Neural progenitor cell (in vitro differentiated cells): ENCODE measurements at places on chromosomes 7 and 10. TPM values are rescaled to one million over a fixed set of nuclear protein-coding genes. Genes with fewer than 3 reads are reported as not detected.

- no peak for DNase-seq
Observed at GRCh38 chr10:121792198-121792597, 135.6 kb downstream of the ATE1 start.

DNA sequence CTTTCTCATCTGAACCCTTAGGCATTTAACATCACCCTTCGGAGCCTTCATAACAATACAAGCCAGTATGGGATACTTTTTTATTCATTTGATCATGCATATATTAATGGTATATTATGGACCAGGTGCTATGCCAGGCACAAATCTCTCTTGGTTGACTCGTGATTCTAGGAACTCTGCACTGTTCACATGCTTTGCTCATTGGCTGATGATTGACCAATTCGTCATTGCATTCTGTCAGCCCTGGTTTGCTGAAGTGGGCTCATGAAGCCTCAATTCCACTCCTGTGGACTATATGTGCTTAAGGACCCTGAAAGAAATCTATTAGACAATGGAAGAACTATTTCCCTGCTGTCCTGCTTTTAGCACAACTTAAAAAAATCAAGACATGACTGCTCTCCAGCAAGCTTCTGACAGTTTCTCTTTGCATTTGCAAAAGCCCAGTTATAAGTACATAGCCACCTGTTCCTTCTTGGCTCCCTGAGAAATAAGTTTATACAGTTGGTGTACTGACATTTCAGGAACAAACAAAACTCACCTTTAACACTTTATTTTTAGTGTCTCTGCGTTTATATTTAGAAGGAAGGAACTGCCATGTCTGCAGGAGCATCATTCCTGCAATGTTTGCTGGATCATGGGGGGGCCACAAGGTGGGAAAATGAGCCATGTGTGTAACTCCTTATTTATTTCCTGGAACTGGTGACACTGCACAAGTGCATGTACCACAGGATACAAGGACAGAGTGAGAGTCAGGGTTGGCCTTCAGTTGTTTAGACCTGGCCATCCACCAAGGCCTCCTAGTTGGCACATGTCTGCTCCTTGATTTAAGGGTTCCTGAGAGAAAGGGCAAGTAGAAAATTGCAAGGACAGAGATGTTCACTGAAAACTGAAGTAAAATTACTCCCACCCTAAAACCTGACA lies 146.0 kb upstream of the NAMPT start:
- no peak for DNase-seq

DNA sequence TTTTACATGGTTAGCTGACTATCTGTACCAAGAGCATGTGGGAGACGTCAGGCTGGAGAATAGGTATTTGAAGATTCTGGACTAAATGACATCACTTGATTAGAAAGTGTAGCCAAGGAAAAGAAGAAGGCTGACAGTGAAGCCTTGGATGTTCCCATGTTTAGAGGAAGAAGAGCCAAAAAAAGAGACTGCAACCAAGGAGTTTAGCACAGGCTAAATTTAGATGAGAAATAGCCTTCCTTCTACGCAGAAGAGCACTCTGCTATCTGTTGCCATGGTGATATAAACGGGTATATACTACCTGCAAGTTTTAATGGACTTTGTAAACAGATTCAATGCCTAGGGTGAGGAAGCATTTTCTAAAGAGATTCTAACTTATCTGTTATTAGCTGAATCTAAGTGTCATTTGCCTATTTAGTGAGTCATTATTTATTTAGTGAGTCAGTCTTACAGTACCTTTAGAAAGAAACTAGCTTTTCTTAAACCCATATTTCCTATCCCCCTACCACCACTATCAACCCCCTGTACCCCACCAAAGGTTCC lies 69.8 kb downstream of the CDK6 start:
- DNase-seq: no peak

The VENTX gene
- total RNA-seq: 1.0 TPM in 1 of 2 replicates, not detected in the other

The NAT16 gene
- 0.28 TPM in 1 of 2 replicates, not detected in the other for total RNA-seq

DNA sequence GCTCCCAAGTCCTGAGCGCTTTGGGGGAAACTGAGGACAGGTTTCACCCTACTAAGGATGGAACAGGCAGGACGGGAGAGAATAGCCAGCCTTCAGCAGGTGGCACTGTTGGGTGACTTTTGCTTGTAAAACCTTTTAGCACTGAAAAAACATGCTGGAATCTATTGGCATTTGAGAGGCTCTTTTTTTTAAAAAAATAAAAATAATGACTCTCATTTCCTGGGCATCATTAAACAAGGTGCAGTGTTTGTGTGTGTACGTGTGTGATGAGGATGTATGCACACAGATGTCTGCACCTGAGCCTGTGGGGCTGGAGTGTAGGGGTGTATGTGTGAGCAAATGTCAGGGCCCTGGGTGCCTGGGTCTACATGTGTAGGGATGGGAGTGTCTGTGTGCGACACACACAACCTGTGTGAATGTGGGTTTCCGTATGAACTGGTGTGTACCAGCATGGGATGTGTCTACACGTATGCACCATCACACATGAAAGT lies 177.9 kb downstream of the RPS24 start:
- DNase-seq: peak; percentile 65

DNA sequence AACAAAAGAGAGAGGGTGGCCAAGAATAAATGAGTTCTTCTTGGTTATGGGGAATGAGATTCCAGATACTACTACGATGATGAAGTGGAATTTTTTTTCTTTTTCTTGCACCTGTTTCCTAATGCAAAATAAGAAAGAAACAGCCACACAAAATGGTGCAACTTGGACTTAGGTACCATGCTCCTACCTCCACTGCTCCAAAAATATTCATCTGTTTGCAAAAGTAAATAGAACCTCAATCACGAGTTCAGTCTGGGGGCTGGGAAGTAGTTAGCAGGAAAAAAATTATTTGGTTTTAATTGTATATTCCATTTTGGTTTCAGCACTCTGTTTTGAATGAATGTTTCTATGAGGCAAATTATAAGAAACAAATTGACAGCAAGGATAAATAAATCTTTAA lies 73.5 kb downstream of the SLC25A13 start:
- DNase-seq: no peak

GRCh38 chr10:71358277-71358676 lies 38.4 kb upstream of the CDH23 start:
- DNase-seq: no peak

GRCh38 chr10:9195385-9195784 lies 1140.9 kb downstream of the GATA3 start:
- no peak for DNase-seq

The NPTX2 gene
- total RNA-seq: 5.6 and 10.5 TPM in 2 replicates

DNA sequence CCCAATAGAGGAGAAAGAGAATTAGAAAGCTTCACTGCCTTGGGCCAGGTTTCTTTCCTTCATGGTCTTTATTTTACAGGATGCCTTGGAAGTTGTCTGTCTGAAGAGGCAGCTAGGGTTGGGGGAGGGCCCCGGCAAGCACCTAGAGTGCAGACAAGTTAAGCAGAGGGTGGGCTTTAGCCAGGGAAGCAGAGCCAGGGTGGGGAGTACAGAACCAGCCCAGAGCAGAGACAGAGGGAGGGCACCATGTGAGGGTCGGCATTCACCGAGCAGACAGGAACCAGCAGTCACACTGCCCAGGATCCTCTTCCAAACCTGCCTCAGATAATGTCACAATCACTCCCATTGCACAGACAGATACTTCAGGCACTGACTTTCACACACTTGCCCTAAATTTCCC lies 75.9 kb downstream of the ADARB2 start:
- DNase-seq: no peak

The SYT15B gene
- not detected in 2 replicates for total RNA-seq

The SPDYE9 gene
- total RNA-seq: not detected in 2 replicates

- DNase-seq: no peak
Observed at GRCh38 chr10:119269737-119270136, 62.4 kb downstream of the GRK5 start.

GRCh38 chr10:114576716-114577115 lies 81.4 kb downstream of the ABLIM1 start:
- no peak for DNase-seq

- DNase-seq: peak; percentile 23
Observed at GRCh38 chr7:94912085-94912484, 4.7 kb downstream of the PPP1R9A start.

- no peak for DNase-seq
Observed at GRCh38 chr10:20713420-20713819, 183.7 kb downstream of the NEBL start.

- DNase-seq: no peak
Observed at GRCh38 chr10:3623746-3624145, 161.3 kb downstream of the KLF6 start.

The AKR1B15 gene
- not detected in 2 replicates for total RNA-seq

GRCh38 chr10:70255329-70256299 lies 22.4 kb upstream of the PPA1 start:
- DNase-seq: no peak

DNA sequence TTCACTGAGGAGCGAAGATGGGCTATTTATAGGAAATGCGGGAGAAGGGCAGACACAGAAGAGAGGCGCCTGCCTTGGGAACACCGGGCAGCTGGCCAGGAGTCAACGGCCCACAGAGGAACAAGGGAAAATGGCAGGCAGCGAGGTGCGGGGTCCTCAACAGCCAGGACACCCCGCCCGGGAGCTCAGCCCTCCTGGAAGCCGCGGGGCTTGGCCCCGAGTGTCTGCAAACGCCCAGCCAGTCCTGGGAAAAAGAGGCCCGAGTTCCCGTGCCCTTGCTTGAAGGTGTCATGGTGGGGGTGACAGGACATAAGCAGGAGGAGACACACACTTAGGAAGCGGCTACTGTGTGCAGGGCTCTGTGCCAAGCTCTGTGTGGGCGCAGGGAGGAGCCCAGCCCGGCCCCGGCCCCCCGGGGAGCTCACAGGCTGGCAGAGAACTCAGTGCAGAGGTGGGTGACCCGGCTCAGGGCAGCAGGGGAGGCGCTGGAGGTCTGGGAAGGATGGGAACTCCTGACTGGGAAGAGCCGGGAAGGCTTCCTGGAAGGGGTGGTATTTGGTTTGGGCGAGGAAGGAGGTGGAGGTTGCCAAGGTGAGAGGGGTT lies 79.9 kb downstream of the ELFN1 start:
- no peak for DNase-seq

The DNAH11 gene
- 0.13 and 0.99 TPM in 2 replicates for total RNA-seq

DNA sequence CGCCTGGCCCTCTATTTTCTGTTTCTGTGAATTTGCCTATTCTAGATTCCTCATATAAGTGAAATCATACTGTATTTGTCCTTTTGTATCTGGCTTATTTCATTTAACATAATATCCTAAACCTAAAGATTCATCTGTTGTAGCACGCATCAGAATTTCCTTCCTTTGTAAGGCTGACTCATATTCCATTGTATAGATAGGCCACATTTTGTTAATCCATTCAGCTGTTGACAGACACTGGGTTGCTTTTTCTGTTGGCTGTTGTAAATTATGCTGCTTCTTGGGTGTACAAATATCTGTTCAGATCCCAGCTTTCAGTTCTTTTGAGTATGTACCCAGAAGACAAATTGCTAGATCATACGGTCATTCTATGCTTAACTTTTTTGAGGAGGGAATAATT lies 28.8 kb upstream of the CUL1 start:
- no peak for DNase-seq

The H2BK1 gene
- not detected in 2 replicates for total RNA-seq

The MKX gene
- 0.22 TPM in 1 of 2 replicates, not detected in the other for total RNA-seq

The FAM221A gene
- 26.2 and 27.2 TPM in 2 replicates for total RNA-seq

- DNase-seq: no peak
Observed at GRCh38 chr7:77587272-77587671, 50.2 kb downstream of the PTPN12 start.

The CDK5 gene
- total RNA-seq: 8.1 and 10.3 TPM in 2 replicates

DNA sequence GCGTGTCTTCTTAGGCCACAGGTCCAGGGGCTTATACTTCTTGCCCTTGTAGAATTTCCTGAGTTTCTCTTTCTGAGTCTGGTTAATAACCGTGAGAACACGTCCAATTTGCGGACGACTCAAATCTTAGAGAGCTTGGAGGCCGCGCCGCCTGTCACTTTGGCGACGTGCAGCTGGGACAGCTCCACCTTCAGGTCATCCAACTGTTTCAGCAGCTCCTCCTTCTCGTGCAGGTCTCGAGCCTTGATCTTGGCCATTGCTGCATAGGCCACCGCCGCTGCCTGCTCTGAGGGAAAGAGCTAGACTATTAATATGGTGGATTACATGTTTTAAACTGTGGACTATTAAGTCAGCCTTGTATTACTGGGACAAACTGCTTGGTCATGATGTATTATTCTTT lies 26.9 kb downstream of the EVX1 start:
- DNase-seq: no peak

The VWDE gene
- total RNA-seq: 9.8 and 10.5 TPM in 2 replicates

DNA sequence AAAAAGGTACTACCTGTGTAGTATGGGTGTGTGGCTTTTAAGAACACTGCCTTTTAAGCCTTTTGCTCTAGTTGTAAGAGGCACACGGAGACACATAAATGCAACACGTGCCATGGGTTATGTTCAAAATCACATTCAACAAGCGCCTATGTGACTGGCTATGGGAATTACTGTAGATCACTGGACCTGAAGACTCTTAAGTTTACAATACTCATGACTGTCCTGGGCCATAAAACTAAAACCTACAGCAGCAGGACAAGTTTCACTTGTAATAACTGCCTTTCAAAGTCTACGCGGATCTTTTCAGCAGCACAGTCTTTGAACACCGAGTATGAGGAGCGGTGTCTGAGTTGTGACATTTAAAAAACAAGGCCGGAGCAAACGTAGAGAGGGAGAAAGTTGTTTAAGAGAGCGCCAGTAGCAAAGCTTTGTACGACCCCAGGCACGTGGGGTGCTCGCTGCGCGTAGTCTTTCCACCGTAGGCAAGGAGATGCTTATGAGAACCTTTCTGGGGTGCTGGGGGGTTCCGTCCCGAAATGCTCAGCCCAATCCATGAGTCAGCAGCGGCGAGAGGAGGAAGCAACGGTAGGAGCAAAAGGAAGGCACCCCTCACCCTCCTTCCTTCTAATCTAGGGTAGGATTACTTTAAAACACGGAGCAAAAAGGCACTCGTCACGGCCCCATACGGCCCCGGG lies 662 bp downstream of the DNAJC2 start:
- DNase-seq: peak; percentile 33

- peak; percentile 68 for DNase-seq
Observed at GRCh38 chr10:84375011-84375410, 46.6 kb downstream of the CCSER2 start.

DNA sequence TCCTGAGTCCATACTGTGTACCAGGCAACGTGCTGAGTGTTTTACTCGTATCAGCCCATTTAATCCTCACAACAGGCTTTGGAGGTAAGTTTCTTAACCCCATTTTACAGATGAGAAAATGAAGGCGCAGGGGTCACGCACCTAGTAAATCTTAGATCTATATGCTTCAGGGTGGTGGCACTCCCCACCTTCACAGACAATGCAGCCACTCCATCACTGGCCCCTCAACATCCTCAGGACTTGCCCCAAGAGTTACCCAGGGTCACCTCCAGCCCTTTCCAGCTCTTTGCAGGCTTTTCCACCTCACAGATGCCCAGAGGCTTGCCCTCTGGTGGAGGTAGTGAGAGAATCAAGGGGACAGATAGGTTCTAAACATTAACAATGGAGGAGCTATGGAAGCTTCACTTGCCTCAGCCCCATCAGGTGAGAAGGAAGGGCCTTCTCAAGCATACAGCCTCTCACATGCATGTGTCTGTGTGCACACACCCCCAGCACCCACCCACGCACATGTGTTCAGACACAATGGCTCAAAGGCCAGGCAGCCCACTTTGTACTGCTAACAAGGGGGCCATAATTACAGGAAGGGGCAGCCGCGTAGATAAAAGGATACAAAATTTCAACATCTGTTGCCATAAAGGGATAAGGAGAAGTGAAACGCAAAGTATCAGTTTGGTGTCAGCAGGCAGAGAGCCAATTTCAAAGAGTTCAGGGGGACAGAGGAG lies 29.1 kb downstream of the DPCD start:
- DNase-seq: no peak
